ENCODE measurements at places on chromosomes 12 and 14. TPM values are rescaled to one million over a fixed set of nuclear protein-coding genes. Genes with fewer than 3 reads are reported as not detected.
A peak's percentile ranks its signal among the peaks of the same experiment; 100 is the strongest.

DNA sequence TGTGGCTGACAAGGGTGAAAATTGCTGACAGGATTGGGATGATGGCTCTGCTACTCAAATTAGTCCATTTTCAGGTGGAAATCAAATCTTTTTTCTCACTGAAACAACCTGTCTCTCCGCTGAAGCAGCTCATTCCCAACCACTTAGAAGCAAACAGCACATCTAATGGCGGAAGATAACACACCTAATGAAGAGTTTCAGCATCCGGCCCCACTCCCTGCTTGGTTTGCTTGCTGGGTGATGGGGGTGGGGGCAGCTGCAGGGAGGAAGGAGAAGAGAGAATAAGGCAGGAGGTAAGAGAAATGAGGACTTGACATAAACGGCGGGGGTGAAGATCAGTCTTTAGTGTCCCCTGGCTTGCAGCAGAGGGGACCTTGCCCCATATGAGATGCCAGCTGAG lies 4.0 kb downstream of the SYNDIG1L start:
- peaks cover 20% of the 10 kb centered on the region for H3K27me3 ChIP-seq
- H3K4me3 ChIP-seq: no peak overlapping the region
- H3K36me3 ChIP-seq: no peaks in the 10 kb centered on the region

DNA sequence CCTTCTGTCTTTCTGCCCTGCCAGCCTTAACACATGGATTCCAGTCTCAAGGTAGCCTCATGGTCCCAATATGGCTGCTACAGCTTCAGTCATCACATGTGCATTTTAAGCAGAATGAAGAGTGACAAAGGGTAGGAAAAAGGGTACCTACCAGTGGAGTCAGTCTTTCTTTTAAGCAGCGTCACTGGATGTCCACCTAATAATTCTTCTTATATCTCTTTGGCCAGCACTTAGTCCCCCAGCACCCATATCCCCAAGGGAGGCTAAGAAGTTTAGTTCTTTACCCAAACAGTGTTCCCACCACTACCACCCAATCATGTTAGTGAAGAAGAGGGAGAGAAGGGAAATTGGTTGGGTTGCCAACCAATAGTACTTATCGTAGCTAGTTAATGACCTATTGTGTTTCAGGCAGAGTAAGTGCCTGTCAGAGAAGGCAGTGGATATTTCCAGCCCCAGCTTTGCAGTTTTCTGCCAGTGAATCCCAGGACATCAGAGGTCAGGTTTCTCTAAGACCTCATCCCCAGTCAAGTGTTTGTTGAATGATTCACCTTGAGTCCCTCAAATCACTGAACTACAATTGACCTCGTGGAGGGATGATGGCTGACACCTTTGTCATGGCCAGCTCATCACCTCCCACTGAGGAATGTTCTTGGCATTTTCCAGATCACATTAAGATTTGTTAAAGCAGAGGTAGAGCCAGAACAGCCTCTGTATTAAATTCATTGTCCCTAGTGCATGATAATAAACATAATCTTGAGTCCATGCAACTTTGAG lies 250.9 kb upstream of the CRY1 start:
- H3K27me3 ChIP-seq: peaks cover 16% of the 10 kb centered on the region
- no peak overlapping the region for H3K4me3 ChIP-seq
- peaks cover 19% of the 10 kb centered on the region for H3K4me1 ChIP-seq
- H3K36me3 ChIP-seq: peaks cover 3% of the 10 kb centered on the region
- H3K27ac ChIP-seq: no peak overlapping the region
- no peak for DNase-seq

DNA sequence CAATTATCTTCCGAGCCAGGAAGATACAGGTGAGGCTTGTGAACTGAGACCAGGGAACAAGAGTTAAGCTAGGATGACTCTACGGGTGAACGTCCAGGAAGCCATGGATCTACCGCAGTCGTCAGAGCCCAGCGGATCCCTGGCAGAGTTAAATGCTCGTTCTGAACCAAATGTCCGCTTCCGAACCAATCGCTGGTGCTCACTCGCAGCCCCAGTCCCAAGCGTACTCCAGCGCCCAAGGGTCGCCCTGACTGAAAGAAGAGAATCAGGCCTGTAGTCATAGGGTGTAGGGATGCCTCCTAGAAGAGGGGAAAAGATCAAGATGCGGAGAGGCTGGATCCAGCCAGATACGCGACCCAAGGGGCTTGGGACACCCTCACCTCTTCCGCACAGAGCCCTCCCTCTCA lies 283 bp downstream of the VIPAS39 start:
- peak overlapping the region; percentile 95 for H3K27ac ChIP-seq
- peaks cover 61% of the 10 kb centered on the region for H3K36me3 ChIP-seq
- H3K27me3 ChIP-seq: no peaks in the 10 kb centered on the region
- H3K4me3 ChIP-seq: peak overlapping the region; percentile 91

CNPY2 gene
- total RNA-seq: 236 TPM

TPPP2 gene
- total RNA-seq: not detected
